ENCODE measurements at places on chromosomes 13 and 19. TPM values are rescaled to one million over a fixed set of nuclear protein-coding genes. Genes with fewer than 3 reads are reported as not detected.
A peak's percentile ranks its signal among the peaks of the same experiment; 100 is the strongest.

- DNase-seq = peak; percentile 68
Observed at GRCh38 chr13:39144941-39145533, 106.8 kb downstream of the NHLRC3 start.

DNA sequence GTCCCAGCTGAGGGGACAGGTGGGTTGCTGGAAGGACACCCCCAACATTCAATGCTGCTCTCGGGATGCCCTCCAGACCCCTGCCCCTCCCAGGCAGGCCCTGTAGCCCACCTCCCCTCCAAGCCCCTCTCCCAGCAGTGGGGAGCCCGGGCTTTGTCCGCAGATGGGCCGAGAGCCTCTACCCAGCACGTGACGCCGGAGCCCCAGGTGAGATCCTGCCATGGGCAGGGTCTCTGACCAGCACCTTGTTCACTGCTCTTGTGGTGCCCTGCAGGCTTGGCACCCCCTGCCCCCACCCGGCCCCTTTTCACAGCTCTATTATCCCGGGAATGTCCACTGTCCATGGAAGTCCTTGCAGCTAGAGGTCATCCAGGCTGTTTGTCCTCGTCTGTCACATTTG, 76.5 kb downstream of the C1QTNF9 start:
- DNase-seq = no peak

DNA sequence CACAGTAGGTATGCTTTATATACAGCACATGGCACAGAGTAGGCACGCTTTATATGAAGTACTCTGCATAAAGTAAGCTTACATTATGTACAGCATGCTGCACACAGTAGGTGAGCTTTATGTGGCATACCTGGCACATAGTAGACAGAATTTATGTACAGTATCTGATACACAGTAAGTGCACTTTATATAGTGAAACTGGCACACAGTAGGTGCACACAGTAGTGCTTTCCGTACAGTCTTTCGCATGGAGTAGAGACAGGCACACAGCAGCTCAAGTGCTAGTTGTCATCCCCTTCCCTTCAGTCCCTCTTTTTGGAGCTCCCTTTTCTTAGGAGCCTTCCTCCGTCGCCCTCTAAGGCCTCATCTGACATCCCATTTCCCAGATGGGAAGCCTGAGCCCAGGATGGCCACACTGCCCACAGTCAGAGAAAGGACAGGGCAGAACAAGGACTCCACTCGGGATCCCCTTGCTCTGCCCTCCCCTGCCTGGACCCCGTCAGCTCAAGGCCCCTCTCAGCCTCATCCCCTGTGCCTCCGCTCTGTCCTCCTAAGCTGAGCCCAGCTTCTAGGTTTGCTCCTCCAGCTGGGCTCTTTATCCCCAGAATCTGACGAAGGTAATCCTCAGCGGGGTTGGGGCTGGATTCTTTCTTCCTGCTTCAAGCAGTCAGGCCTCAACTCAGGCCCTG, 852 bp upstream of the CYP4F12 start:
- DNase-seq = no peak

- DNase-seq = no peak
Observed at GRCh38 chr13:97332742-97333141, 101.2 kb upstream of the RAP2A start.

PODNL1 gene
- total RNA-seq = 3.2 TPM

PRMT1 gene
- total RNA-seq = 103 TPM

DNA sequence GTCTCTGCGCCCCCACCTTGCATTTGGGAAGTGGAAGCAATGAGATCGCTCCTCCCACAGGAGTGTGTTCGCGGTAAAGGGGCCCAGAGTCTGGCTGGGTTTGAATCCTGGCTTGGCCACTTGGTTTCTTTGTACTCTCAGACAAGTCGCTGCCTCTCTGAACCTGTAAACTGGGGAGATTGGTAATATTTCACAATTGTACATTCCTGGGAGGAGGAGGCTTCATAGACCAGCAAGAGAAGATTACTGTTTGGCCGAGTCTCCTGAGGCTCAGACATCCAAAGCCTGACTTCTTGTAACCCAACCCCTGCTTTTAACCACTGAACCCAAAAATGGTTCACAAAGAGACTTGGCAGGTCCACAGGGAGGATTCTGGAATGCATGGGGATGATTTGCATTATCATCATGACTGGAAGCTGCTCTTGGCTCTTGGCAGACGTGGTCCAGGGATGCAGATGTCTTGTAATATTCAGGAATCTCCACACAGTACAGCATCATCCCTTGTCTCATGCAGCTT, 13.6 kb upstream of the STRN4 start:
- DNase-seq = peak; percentile 59

NEK5 gene
- 0.29 TPM for total RNA-seq

Data from mucosa of gallbladder (tissue), 1 donor.